ENCODE measurements at places on chromosomes 12 and 14.

DNA sequence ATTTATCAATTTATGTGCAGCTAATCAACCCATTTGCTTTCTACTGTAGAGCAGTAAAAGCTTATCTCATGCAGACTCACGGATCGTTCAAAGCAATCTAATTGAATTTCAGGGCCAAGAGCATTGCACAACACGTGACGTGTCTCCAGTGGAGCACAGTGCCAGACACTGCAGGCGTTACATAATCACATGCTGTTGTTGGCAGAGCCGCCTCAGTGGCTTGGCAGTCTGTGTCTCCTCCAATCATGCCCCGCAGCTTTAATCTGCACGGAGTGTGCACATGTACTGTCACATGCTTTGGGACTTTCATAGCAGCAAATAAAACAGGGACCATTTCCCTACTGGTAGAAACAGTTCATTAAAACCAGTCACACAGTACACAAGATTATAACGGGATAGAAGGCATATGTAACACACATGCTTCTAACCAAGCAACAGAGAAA is 309.3 kb downstream of the ITPR2 start:
- DNase-seq: peak; percentile 85

- no peak for DNase-seq
These were observed 72.4 kb upstream of the STAC3 start for GRCh38 chr12:57323416-57323815.

DNA sequence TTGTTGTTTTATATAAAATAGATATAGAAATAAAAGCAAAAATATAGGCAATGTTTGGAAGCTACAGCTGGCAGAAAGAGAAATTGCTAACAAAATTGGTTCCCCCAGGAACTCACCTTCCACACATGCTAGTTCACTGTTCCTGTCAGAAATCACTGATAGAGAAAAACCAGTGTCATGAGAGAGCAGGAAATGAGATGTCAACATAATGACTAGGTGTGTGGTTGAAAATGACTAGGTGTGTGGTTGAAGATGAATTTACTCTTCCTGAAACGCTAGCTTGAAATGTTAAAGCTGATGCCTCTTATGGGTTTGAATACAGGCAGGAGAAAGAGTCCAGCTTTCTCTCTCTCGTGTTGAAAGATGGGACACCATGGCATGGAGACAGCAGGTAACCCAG is 216.3 kb downstream of the C12orf42 start:
- DNase-seq: no peak

DNA sequence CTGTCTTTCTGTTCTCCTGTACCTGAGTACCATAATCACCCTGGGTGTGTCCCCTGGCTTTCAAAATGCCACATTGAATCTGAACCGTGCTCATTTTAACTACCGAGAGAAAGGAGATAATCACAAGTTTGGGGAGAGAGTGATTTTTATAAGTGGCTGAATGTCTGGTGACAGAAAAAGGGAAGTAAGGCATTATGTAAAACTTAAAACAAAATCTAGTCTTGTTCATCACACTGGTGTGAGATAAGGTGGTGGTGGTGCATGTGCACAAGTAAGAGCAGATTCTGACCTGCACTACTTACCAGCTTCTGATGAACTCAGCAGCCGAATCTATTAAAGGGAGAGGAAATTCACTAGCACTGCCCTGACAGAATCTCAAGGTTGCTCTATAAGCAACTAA is 56.3 kb downstream of the SPPL3 start:
- DNase-seq: no peak

- DNase-seq: no peak
These were observed 127.4 kb upstream of the KRR1 start for GRCh38 chr12:75638792-75639191.
